ENCODE measurements at places on chromosomes 3 and 15. TPM values are rescaled to one million over a fixed set of nuclear protein-coding genes. Genes with fewer than 3 reads are reported as not detected.
A peak's percentile ranks its signal among the peaks of the same experiment; 100 is the strongest.

GRCh38 chr3:71905426-71905825 lies 120.5 kb upstream of the PROK2 start:
- H3K27ac ChIP-seq: no peak overlapping the region
- no peaks in the 10 kb centered on the region for H3K27me3 ChIP-seq
- H3K4me1 ChIP-seq: peaks cover 38% of the 10 kb centered on the region
- H3K4me3 ChIP-seq: no peak overlapping the region

DNA sequence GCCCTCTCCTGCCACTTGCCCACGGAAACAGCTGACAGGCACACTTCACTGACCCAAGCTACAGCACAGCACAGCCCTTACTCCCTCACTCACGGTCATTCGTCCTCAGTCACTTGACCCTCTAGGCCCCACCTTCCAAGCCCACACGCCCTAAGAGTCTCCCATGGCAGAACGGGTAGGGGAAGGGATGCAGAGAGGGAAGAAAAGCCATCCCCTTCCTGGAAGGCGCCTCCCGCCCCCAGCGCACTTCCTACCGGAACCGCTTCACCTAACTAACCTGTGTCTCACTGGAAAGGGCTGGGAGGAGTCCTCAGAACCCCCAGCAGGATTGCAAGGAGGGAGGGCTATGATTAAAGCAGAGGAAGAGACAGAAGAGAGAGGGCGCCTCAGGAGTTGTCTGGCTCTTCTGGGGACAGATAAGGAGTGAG lies 22.9 kb downstream of the EPHB3 start:
- H3K27ac ChIP-seq: no peak overlapping the region
- no peak for DNase-seq
- peaks cover 5% of the 10 kb centered on the region for H3K36me3 ChIP-seq
- H3K4me1 ChIP-seq: peaks cover 20% of the 10 kb centered on the region
- peaks cover 40% of the 10 kb centered on the region for H3K27me3 ChIP-seq
- peak overlapping the region; percentile 65 for H3K4me3 ChIP-seq

GRCh38 chr3:175535351-175535750 lies 676.2 kb downstream of the NAALADL2 start:
- H3K4me1 ChIP-seq: peaks cover 18% of the 10 kb centered on the region
- no peak for DNase-seq
- no peaks in the 10 kb centered on the region for H3K27me3 ChIP-seq
- H3K27ac ChIP-seq: no peak overlapping the region

DNA sequence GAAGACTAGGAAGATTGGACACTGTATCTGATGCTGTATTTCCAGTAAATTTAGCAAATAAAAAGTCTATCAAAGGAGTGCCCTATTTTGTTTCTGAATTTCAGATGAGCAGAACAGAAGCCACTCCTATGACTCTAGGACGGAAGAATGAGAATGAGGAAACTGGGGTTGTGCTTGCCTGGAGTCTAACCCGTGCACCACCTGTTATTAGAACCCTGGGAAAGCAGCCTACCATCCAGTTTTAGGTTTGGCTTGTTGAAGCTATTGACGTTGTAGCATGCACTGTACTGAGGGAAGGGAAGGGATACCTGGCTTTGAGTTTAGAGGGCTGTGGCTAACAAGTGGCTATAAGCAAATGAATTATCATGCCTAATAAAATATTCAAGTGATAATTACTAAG lies 318.5 kb downstream of the SLC9A9 start:
- no peak for DNase-seq
- H3K4me3 ChIP-seq: no peak overlapping the region
- no peaks in the 10 kb centered on the region for H3K36me3 ChIP-seq
- H3K27me3 ChIP-seq: no peaks in the 10 kb centered on the region
- H3K27ac ChIP-seq: no peak overlapping the region
- 0 out of 2 replicates have a peak, but pooled peaks cover 5% of the 10 kb centered on the region for H3K4me1 ChIP-seq

DNA sequence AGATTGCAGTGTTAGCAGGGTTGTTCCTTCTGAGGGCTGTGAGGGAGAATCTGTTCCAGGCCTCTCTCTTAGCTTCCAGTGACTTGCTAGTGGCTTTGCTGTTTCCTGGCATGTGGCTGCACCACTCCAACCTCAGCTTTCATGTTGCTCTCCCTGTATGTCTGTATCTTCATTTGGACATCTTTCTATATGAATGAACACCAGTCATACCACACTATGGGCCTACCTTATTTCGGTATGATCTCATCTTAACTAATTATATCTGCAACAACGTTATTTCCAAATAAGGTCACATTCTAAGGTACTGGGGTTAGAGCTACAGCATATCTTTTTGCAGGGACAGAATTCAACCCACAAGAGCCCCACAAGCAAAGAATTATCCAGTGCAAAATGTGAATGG lies 356.7 kb upstream of the UMPS start:
- H3K4me3 ChIP-seq: no peak overlapping the region
- H3K4me1 ChIP-seq: peaks cover 20% of the 10 kb centered on the region
- peaks cover 16% of the 10 kb centered on the region for H3K36me3 ChIP-seq

DNA sequence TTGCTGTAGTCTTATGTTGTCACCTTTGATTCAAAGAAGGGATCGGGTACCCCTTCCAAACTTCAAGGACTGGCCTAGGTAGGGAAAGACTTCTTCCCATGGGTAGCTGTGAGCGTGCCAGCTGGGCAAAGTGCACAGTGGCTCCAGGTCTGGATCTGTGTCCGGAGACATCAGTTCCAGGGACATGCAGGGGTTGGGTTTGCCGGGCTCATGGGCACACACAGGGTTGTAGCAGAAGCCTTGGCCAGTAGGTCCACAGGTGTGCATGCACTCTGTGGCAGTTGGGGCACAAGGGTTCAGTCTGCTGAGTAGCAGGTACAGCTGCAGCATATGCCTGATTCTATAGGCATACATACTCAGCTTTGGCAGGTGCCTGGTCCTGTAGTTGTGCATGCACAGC lies 111.2 kb downstream of the EFHB start:
- H3K27ac ChIP-seq: no peak overlapping the region
- no peaks in the 10 kb centered on the region for H3K27me3 ChIP-seq
- H3K4me1 ChIP-seq: no peaks in the 10 kb centered on the region
- DNase-seq: no peak
- H3K36me3 ChIP-seq: no peaks in the 10 kb centered on the region

DNA sequence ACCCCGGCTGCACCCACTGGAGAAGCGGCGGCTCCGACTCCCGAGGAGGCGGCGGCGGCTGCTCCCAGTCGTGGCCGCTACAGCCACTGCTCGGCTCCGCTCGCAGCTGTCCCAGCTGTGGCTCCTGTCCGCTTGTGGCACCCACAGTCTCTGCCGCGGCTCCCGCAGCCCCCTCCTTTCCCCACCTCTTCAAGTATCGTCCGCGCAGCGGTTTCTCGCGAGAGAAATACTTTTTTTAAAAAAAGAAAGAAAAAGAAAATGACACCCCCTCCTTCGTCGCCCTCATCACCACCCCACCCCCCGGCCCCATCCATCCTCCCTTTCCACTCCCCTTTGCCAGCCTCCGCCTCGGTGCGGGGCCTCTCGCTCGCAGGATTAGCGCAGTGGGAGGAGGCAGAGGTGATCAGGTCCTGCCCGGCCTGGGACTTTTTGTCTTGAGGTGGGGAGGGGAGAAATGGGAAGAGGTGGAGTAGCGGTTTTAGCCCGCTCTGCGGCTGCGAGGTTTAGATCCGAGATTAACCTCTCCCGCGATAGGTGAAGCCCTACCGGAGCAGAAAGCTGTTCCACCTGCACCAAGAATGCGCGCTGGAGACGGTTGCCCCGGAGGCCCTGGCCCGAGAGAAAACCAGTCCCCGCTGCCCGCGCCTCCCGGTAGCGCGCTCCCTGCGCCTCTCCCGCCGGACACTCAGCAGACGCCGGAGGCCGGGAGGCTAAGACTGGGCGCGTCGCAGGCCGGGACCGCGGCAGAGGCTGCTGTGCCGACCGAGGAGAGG lies at the start of gene FBN1:
Gene FBN1 (minus strand): TSS at position 152 of the 773 bp plus-strand sequence. CDS start 940 bp downstream, outside the sequence.
- peak within 1 kb of the TSS; percentile 63 for H3K4me3 ChIP-seq
- peaks cover 35% of the 10 kb centered on the region for H3K4me1 ChIP-seq
- peaks cover 64% of the 10 kb centered on the region for H3K27me3 ChIP-seq
- no peak within 1 kb of the TSS for H3K27ac ChIP-seq
- DNase-seq: peak; percentile 79
- H3K36me3 ChIP-seq: no peaks in the 10 kb centered on the region

DNA sequence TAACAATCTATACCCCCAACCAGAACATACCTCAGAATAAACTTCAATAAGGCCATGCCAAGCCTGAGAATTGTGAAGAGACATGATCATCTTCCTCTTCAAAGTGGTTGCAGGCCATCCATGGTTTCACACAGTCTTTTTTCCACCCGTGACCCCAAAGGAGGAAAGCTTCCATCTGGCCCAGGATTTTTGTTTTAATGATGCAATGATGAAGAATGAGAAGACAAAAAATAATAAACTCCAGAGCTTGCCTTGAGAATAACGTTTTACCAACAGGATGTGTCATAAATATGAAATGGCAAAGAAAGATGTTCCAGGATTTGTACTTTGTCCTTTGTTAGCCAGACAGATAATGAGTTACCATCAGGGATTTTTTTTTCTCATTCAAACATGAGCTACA lies 201.9 kb downstream of the WNT5A start:
- no peaks in the 10 kb centered on the region for H3K36me3 ChIP-seq
- no peaks in the 10 kb centered on the region for H3K27me3 ChIP-seq
- peaks cover 27% of the 10 kb centered on the region for H3K4me1 ChIP-seq
- no peak for DNase-seq
- H3K4me3 ChIP-seq: no peak overlapping the region
- H3K27ac ChIP-seq: no peak overlapping the region

DNA sequence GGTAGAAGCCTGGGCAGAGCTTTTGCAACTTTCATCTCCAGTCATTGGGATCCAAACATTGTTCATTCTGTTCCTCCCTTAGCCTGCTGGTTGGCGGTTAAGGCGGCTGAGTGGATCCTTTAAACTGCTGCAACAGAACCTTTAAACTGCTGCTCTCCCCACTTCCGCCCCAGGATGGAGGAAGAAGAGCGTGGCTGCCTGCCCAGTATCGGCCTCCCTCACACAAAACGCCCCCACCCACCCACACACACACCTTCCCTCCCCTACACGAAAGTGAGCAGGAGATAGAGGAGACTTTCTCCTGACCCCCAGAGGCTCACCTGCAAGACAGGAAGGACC lies 460 bp upstream of the ZMAT3 start:
- H3K36me3 ChIP-seq: peaks cover 7% of the 10 kb centered on the region
- H3K4me1 ChIP-seq: peaks cover 30% of the 10 kb centered on the region
- DNase-seq: no peak
- H3K27ac ChIP-seq: no peak overlapping the region

DNA sequence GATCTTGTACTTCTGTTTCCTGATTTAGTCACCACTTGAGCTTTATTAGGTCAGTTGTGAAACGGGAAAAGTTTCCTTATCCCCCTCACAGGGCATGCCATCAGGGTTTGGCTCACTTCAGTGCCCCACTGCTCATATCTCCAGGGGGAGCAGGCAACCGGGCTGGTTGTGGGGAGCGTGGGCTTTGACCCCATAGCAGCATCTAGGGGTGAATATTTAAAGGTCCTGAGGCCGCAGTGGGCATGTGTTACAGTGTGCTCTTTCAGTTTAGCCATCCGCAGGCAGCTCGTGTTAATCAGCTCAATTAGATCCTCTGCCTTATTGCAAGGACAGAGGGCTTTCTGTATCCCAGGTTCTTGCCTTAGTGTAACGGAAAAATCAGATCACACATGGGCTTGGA lies 71.9 kb downstream of the MRPL46 start:
- no peak overlapping the region for H3K4me3 ChIP-seq
- no peak overlapping the region for H3K27ac ChIP-seq
- H3K36me3 ChIP-seq: no peaks in the 10 kb centered on the region
- no peaks in the 10 kb centered on the region for H3K27me3 ChIP-seq
- no peak for DNase-seq

DNA sequence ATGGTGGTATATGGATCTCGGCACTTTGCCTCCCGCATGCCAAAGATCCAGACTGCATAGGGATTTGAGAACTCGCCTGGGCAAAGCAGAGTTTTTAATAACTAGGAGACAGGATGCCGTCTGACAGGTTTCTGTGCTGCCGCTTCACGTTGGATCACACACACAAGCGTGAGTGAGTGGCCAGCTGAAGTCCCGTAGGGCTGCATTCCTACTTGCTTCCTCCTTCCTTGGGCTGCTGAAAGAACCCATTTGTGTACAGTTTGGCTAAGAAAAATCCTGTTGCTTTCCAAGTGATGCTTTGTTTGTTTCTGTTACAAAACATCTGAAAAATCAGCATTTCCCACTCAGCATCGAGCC lies 604.3 kb upstream of the CFAP20DC start:
- peaks cover 5% of the 10 kb centered on the region for H3K27me3 ChIP-seq
- peaks cover 4% of the 10 kb centered on the region for H3K36me3 ChIP-seq
- H3K4me3 ChIP-seq: no peak overlapping the region
- no peak overlapping the region for H3K27ac ChIP-seq
- no peak for DNase-seq
- peaks cover 3% of the 10 kb centered on the region for H3K4me1 ChIP-seq

GRCh38 chr15:67776600-67776999 lies 48.7 kb upstream of the SKOR1 start:
- H3K27me3 ChIP-seq: no peaks in the 10 kb centered on the region
- no peak overlapping the region for H3K4me3 ChIP-seq
- peaks cover 52% of the 10 kb centered on the region for H3K4me1 ChIP-seq
- DNase-seq: no peak

DNA sequence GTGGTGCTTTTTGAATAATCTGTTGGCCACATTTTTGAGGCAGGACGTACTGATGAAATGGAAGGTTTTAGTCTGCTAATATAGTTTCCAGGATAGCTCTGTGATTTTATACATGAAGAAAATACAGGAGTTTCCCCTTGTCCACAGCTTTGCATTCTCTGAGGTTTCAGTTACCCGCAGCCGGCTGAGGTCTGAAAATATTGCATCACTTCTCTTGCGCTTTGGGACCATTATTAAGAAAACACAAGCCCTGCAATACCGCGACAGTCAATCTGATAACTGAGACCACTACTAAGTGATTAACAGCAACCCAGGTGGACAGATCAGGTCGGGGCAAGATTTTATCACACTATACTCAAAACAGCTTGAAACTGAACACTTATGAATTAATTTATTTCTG lies 33.0 kb downstream of the BLM start:
- H3K4me1 ChIP-seq: peaks cover 10% of the 10 kb centered on the region
- H3K27me3 ChIP-seq: no peaks in the 10 kb centered on the region
- peak overlapping the region; percentile 9 for H3K27ac ChIP-seq

GRCh38 chr15:32668942-32669341 lies 27.4 kb downstream of the SCG5 start:
- H3K4me3 ChIP-seq: no peak overlapping the region
- no peaks in the 10 kb centered on the region for H3K36me3 ChIP-seq
- H3K27me3 ChIP-seq: no peaks in the 10 kb centered on the region
- DNase-seq: peak; percentile 77

The ITGA11 gene
- 0.60 TPM for total RNA-seq

The TMC3 gene
- not detected for total RNA-seq

The GALNT15 gene
- total RNA-seq: 0.18 TPM

The PPP1R14D gene
- total RNA-seq: 0.25 TPM

The CPNE4 gene
- total RNA-seq: 2.4 TPM

The GOLGA6B gene
- total RNA-seq: 1.9 TPM

The LDHAL6B gene
- not detected for total RNA-seq

The MESP2 gene
- 0.66 TPM for total RNA-seq

The ACKR4 gene
- total RNA-seq: not detected

The SLITRK3 gene
- 4.4 TPM for total RNA-seq

All from WTC11 (cell line).